ENCODE measurements at places on chromosomes 16 and 17.
A peak's percentile ranks its signal among the peaks of the same experiment; 100 is the strongest.

GRCh38 chr16:23564575-23565363 is 7.2 kb downstream of the UBFD1 start:
- no peak for DNase-seq

DNA sequence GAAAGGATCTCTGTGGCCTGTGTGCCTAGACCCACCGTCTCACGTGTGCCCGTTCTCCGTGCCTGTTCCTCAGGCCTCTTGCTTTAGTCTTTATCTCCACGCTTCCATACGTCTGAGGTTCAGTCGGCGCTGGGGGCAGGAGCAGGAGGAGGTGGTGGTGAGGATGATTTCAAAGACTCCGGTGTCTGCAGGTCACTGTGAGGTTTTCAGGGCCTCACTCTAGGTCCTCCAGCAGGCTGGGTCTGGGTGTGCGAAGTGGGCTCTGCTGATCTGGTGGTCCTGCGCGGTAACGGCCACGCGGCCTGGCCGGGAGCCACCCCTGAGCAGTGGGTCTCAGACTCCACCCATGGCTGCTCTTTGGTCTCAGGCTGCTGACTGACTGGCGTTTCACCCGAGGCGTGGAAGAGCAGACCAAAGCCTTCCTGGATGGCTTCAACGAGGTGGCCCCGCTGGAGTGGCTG is 14.4 kb upstream of the CLEC18A start:
- DNase-seq = no peak

- DNase-seq = no peak
These were observed 4.0 kb upstream of the HSD11B2 start for GRCh38 chr16:67426950-67427349.

- peak; percentile 20 for DNase-seq
These were observed 902 bp downstream of the ARHGAP27 start for GRCh38 chr17:45431531-45432404.

- peak; percentile 59 for DNase-seq
These were observed 19.8 kb downstream of the PPL start for GRCh38 chr16:4917117-4917516.

GRCh38 chr16:72985995-72986394 is 61.9 kb downstream of the ZFHX3 start:
- no peak for DNase-seq

- peak; percentile 6 for DNase-seq
These were observed 1179.5 kb upstream of the GOT2 start for GRCh38 chr16:59913666-59914065.

All from fibroblast of upper back skin (primary cell).